ENCODE measurements at places on chromosomes 12 and 14.

DNA sequence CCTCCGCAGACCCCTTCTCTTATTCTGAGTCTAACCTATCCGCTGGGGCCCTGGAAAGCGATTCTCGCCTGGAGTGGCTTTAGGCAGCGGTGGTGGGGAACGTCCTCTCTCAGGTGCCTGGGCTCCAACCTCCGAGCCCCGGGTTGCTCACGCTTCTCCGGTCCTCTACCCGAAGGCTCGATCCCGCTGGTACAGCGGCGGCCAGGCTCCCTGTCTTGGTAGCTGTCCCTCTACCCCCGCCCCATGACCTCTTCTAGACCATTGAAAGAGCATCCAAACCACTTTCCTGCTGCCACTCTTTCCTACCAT is 505 bp upstream of the HEBP1 start:
- DNase-seq = peak; percentile 84

DNA sequence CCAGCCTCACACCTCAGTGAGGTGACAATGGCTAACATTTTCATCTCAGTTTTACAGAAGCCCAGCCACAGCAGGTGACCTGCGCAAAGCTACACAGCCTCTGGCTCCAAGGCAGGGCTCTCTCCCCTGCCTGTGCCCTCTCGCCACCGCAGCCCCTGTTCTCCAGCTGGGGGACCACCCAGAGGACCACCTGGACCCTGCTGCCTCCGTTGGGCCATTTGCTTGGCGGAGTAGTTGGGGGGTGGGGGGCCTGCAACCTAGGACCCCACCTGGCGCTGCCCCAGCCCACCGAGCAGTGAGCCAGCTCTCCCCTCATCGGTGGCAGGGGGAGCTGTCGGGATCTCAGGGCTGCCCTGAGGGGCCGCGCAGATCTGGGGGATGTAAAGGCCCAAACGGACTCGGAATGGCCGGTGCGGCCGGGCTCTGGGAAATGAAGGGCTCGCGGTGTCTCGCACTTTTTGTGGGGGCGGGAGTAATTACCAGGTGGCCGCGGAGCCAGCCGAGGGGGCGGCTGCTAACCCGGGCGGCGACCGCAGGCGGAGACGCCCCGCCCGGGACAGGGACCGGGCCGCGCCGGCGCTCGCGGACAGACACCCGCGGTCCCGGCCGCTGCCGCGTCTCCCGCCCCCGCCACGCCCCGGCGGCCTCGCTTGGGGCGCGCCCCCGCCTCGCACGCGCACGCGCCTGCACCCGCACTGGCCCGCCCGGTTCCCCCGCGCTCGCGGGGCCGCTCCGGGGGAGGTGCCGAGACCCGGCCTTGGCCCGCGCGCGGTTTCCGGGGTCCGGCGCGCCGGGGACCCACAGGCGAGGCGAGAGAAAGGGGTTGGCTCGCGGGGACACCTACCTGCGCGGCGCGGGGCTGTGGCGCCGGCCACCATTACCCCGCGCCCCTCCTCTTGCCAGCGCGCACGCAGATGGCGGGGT is 8.6 kb upstream of the GPR68 start:
- DNase-seq = peak; percentile 41

- no peak for DNase-seq
Measured at GRCh38 chr12:50572287-50572686, 67.5 kb downstream of the DIP2B start.

- DNase-seq = peak; percentile 76
Measured at GRCh38 chr14:35420036-35420811, 15.7 kb upstream of the NFKBIA start.

DNA sequence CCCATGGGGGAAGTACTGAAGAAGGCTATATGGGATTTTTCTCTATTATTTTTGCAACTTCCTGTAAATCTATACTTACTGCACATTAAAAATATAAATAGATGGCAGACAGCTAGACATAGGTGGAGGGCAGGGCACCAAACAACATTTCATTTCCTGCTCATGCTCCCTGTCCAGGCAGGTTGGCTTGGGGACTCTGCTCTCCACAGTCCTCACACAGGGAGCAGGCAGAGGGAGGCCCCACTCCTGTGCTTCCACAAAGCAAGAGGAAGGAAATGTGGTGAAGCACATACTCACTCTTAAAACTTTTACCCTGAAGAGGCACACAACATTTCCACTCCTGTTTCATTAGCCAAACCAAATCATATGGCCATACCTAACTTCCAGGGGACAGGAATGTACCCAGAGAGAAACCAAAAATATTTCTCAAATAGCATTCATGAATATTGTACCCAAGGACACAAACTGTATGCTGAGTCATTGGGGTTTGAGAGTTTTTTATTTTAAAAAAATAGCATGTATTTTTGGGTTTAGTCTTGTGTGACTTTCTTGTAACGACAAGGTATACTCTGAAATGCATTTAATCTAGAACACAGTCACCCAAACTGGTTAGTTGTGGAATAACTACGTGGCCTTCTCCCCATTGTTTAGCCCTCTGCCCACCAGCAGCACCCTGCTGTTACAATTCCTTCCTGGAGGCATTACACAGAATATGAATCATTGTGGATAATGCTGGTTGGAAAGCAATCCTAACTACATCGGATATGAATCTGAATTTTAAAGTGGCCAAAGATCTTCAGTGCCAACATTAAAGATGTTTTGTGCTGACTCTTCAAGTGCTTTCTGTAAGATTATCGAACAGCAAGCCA is 40.9 kb downstream of the RTN1 start:
- DNase-seq = peak; percentile 69

DNA sequence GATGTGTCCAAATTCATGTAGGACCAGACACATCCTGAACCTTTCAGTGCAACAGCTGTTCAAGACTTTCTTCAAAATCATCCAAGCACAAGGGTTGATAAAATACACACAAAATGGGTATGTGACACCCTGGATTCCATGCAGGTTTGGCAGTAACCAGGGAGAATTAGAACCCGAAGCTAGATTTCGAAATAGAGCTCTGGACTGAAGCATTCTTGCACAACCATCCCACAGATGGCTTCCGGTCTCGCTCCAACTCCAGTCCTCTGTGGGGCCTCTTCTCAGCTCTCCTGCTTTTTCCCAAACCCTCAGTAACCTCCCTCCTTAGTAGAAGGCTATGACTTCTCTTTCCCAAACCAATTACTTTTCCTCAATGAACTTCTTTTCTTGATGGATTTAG is 171.3 kb downstream of the TTC7B start:
- no peak for DNase-seq

DNA sequence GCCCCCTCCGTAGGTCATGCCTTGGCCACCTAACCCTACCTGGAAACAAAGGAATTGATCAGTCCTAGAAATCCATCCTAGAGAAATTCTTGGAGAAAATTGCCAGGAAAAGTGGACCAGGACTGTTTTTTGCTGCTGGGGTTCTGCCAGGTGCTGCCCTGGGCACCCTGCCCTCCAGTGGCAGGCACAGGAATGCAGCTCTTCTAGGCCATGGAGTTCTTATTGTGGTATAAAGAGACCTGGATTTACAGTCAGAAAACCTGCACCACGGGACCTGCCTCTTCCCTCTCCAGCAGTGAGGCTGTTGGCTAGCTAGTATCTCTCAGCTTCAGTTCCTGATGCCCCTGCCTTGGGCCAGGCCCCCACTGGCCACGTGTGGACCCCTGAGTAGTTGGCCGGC is 59.7 kb downstream of the SLC24A4 start:
- DNase-seq = no peak

- DNase-seq = no peak
Measured at GRCh38 chr12:63897931-63898330, 53.4 kb downstream of the SRGAP1 start.

- DNase-seq = no peak
Measured at GRCh38 chr14:51463461-51463860, 188.2 kb upstream of the FRMD6 start.

- no peak for DNase-seq
Measured at GRCh38 chr14:93090826-93091555, 24.7 kb downstream of the ITPK1 start.

DNA sequence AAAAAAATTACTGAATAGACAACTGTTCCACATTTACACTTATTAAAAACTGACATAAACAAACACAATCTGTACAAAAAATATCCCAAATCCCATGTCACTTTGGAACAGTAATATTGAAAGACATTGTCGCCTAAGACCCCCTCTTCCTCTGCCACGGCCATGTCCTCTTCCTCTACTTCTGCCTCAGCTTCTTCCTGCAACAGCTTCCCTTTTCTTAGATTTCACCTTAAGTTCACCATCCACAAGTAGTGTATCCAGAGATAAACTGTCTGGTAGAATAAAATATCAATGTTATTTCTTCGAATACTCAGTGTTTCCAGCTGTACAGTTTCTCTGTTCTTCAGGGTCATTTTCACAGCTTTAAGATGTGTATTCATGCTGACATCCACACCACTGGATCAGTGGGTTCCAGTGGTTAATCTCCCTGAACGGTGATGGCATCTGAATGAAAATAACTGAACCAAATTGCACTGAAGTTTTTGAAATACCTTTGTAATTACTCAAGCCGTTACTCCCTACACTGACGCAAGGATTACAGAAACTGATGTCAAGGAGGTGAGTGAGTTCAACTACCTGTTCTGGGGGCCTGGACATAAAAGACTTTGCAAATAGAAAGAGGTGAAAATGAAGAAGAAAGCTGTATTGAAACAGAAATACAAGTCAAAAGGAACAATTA is 208.5 kb downstream of the C12orf50 start:
- no peak for DNase-seq

GRCh38 chr14:69797573-69798338 is 715 bp upstream of the SLC10A1 start:
- DNase-seq = no peak

DNA sequence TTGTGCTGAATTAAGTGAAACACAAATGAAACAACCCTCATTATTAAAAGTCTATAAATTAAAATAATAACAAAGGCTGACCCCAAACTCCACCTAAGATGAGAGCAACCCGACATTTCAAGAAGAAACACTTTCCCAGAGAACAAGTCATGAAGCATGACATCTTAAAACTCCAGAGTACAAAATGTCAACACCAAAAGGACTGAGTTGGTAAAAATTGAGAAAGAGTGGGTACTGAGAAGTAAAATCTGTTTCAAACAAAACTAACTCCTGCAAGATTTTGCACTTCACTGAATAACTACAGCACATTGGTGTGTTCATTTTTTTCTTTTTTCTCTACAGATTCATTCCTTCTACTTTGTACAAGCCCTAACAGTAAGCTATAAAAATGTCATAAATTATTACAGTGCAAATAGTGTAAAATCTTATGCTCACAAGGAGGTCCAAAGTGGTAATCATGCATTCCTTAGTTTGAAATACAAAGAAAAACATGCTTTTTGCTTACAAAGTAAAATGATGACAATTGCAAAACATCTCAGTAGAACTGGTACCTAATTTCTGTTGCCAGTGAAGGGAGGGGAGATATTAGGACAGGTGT is 31.8 kb downstream of the SLC35F4 start:
- no peak for DNase-seq

DNA sequence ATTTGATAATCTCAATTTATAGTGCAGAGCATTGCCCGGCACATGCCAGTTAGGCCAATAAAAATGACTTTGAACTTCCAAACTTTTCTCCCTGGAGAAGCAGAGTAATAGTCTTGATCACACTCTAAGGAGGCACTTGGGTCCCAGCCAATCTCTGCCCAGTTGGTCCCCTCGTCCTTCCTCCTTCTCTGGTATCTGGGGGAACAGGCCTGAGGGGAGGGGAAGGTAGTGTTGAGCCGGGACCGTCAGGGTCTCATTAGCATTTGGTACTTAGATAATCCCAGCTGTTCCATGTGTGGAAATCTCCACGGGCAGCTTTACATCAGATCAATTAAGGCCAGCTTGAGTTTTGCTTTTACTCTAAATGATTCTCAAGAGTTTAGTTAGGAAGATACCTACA is 70.1 kb downstream of the ZNF641 start:
- peak; percentile 76 for DNase-seq

DNA sequence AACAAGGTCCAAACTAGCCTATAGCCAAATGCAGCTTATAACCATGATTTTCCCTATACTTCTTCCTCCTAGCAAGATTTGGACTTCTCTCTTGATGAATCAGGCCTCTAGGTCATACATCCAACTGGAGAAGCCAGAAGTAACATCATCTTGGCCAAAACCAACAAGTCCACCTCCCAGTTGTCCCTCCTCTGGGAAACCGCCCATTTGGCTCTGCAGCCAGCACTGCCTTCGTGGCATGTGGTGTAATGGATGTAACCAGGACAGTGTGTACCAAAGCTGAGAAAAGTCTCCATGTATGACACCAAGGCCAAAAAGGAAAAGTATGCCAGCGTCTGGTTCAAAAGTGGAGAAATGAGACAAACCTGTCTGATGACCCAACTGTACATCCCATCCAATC is 59.3 kb upstream of the VASH1 start:
- no peak for DNase-seq

DNA sequence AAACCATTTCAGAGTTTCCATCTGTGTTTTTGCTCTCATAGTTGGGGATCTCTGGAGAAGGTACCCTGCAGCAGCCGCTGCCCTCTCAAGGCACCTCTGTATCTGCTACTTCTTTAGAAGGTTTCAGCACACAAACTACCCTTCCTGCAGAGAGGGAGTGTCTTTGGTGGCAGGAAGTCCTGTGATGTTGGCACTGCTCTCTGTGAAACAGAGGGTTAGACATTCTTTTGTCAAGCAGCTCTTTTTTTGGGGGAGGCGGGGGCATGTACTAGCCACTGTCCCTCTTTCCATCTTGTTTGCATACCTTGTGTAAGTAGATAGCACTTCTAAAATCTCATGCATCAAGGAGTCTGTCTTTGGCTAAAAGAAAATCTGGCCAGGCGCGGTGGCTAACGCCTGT is 352.6 kb downstream of the BMP4 start:
- no peak for DNase-seq

DNA sequence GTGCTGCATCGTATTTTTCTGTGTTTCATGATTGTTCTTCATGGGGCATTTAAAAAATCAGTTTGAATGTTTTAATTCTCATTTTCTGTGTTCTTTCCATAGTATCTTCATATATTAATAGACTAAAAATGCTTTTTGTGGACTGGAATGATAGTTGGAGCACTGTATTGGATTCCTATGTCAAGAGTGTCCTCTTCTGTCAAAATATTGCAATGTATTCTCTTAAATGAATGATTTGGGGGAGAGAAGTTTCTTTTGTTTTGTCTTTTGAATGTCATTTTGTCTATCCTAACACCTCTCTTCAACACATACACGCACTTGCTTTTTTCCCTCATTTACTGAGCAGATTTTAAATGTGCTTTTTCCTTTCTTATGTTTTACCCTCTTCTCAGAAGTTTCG is 4.7 kb upstream of the EIF2S3B start:
- no peak for DNase-seq

- DNase-seq = no peak
Measured at GRCh38 chr12:104280717-104281458, 22.7 kb upstream of the EID3 start.

DNA sequence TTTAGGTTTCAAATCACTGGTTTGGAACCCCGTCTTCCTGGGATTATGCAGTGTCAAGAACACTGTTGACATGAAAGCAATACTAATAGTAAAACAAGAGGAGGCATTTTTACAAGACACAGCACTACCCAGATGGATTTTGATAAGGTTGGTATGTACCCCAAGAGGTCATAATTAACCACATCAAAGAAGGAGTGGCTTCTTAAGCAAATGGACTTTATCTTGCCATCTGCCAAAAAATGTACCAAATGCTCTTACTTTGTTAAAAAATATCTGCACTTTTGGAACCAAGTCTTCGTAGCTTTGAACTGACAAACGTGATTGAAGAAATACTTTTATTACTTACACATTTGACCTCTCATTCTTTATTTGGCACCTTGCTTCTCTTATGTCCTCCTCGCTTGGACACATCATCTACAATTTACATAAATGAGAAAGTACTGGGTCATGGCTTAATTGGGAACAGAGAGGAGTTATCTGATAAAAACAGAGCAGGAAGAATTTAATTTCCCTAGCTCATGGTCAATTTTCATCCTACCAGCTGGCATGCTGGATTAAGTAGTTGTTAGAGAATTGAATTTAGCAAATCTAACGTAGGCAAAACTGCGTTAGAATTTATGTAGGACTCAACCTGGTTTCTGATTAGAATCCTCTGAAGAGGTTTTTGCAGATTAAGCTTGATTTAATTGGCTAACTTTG is 54.5 kb upstream of the PRICKLE1 start:
- DNase-seq = peak; percentile 12
